NCI-H2029 treated with DMSO at 0.1 percent for 48 hours (cell line): ENCODE measurements at places on chromosomes 5 and 9.

GRCh38 chr5:10306114-10306513, 1.6 kb downstream of the CMBL start:
- no peak for DNase-seq

- peak; percentile 28 for DNase-seq
Observed at GRCh38 chr9:87816036-87816435, 66.6 kb upstream of the SPATA31E1 start.

GRCh38 chr5:14980698-14981097, 109.1 kb upstream of the ANKH start:
- no peak for DNase-seq

DNA sequence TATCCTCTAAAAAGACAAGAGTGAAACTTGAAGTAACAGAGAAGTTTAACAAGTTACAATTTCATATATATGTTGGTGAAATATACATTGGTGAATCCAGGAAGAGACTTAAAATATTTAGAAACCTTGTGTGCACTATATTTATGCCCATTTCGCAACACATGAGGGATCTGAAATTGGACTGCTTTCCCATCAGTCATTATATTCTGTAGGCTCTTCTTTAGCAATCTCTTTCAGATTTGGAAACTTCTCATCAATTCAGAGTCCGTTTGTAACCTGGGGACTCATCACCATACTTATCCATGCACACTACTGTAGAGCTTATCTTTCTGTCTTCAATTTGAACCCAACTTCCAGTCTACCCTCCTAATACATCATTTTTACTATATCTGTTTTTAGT, 2.1 kb downstream of the ITGA1 start:
- DNase-seq = no peak
